Right atrium auricular region (tissue), 2 donors: ENCODE measurements at places on chromosomes 6 and 20.

DNA sequence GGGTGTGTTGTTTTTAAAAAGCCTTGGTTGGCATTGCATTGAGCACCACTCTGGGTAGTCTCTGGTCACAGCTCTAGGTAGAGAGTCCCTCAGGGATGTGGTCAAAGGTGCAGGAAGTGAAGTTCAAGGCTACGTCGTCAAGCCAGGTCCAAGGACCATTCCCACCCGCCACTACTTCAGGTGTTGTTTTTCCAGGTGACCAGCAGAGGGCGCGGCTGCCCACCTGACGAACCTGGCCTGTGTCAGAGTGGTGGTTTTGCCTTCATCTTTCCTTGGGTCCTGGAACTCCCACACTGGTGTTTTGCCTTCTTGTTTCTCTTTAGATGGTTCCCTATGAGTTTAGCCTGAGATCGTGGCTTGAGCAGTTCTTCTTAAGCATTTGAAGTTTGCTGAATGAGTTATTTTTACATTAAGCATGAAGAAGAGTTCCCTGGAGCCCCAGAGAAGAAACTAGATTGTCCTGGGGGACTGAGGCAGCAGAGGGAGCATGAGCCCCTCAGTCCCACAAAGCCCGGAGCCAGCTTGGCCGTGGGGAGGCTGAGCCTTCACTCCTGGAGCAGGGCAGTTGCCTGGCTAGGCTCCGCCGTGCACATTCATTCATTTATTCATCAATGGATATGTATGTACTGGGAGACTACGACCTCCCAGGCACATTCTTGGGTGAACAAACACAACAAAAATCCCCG, 5.6 kb upstream of the PHACTR3 start:
- DNase-seq, result no peak

DNA sequence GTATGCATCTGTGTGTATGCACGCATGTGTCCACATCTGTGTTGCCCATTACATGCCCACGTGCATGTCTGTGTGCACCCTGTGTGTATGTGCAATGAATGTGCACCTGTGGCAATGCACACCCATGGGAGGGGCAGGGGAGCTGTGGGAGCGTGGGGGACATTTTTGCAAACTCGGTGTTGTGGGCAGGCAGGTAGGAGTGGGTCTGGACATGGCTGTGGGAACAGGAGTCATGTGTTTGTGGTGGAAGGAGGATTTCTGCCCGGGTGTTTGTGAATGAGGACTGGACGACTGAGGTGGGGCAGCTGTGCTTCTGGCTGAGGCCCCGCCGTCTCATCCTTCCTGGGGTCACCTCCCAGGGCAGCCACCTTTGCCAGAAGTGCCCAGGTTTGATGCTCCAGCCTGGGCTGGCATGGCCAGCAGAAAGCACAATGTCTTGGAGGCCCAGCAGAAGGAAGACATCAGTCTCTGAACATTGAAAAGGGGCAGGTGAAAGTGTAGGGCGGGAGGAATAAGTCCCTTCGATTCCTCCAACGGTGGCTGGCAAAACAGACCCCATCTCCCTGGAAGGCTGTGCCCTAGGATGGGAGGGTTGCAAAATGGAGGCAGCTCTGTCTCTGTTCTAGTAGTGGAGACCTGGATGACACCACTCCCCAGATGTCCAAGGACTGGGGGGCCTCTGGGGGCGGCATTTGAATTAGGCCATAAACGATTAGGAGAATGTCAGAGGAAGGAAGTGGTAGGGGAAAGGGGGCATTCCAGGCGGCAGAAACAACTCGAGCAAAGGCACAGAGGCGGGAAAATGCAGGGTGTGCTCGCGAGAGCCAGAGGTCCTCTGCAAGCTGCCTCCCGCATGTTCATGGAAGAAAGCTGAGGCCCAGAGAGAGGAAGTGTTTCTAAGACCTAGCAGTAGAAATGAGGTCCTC, 19.1 kb upstream of the ARMC12 start:
- no peak for DNase-seq

- peak; percentile 69 for DNase-seq
These were observed 220.2 kb downstream of the ATXN1 start for GRCh38 chr6:16540804-16541752.

DNA sequence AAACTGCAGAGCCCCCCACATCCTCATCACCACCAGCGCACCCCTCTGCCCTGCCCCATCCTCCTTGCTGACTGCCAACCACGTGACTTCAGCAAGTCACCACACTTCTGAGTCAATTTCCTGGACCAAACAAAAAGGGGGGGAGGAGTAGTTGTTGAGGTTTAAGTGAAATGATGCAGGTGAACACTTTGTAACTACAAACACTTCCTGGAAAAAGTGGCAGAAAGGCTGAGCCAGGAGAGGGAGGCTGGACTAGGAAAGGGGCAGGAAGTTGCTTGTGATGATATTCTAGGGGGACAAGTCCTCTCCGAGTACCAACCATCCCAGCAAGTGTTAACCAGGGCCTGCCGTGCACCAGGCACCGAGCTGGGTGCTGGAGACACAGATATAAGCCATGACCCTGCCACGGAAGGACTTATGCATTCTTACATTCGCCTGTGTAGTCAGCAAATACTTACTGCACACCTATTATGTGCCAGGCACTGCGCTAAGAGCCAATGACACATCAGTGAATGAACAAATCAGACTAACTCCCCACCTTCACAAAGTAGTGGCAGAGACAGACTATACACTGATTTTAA, 67.3 kb downstream of the PREX1 start:
- no peak for DNase-seq

GRCh38 chr6:110874880-110875547, 429 bp downstream of the AMD1 start:
- no peak for DNase-seq

DNA sequence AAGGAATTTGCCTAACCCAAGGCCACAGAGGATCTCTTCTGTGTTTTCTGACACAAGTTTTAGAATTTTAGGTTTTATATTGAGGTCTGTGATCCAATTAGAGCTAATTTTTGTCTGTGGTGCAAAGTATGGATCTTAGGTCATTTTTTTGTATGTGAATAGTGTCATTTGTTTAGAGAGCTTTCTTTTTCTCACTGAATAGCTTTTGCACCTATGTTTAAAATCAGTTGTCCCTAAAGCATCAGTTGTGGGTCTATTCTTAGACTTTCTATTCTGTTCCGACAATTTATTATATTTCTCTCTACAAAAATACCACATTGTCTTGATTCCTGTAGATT, 341 bp upstream of the MCM9 start:
- DNase-seq, result no peak

DNA sequence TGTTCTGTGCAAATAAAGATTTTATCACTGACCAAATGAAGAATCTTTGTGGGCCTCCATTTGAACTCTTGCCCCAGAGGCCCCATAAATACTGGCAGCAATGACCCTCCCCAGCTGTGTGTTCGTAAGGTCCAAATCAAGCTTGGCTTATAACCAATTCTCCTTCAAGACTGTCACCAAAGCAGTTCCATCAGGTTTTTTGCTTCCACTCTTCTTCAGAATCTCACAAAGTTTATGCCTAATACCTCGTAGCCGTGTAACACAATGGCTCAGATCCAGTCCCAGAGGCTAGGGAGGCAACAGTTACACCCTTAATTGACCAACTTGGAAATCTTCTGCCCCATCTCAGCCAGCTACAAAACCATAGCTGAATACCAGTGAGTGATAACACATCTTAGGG, 120.5 kb downstream of the HIVEP2 start:
- DNase-seq, result no peak

GRCh38 chr6:154937306-154938220, 57.6 kb upstream of the TIAM2 start:
- DNase-seq, result no peak

DNA sequence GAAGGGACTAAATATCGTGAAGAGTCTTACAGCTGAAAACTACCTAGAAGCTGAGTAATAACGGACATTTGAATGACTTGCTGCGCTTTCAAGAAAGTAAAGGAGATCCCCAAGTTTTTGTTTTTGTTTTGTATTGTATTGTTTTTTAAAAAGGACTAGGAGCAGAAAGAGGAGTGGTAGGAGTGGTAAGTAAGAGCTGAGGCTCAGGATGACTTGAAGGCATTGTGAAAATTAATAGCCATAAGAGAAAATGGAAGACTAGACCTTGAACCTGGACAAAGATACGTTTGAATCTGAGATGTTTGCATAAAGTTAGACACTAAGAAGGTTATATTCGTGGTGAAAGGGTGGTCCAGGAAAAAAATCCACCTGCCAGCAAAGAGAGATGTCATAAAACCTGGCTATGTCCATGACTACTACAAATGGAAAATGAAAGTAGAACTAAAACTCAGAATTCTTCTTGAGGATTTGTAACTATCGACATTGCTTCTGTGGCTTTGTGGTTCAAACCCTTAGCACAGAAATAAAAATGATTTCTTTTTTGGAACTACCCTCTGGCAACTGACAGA, 824.8 kb upstream of the FLRT3 start:
- DNase-seq, result no peak

DNA sequence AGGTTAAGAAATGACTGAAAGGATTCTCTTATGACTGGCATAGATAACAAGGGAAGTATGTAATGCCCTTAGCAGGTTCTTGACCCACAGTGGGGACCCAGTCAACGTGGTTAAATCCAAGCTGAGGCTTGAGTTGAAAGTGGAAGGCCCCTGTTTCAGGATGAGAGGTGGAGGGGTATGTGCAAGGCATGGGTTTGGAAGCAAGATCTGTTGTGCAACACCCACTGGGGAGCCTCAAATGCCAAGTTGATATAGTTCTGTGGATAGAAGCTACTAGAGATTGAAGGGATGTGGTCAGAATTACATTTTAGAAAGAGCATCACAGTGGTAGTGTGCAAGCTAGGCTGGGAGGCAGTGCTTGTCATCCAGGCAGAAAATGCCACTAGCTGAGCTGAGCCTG, 5.1 kb downstream of the PABPC1L start:
- no peak for DNase-seq

GRCh38 chr6:56541741-56542360, 100.8 kb downstream of the DST start:
- DNase-seq, result no peak

GRCh38 chr6:80508885-80509630, 402.6 kb downstream of the BCKDHB start:
- no peak for DNase-seq

DNA sequence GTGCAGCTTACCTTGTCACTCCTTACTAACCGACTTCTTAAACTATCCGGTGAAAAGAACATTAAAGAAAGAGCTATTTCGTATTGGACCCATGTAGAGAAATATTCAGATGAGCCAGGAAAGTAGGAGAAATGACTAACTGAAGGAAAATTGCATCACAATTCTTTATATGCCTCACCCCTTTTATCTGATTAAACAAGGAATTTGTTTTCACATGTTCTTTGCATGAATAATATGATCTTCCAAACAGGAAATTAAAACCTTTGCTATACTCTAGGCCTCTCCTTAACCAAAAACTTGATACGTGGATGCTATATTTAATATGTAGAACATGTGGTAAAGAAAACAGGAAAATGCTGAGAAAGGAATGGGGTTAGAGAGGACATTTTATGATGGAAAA, 41.9 kb upstream of the LRRC1 start:
- no peak for DNase-seq

- DNase-seq, result no peak
These were observed 16.8 kb upstream of the SIRPG start for GRCh38 chr20:1674361-1674760.

- no peak for DNase-seq
These were observed 205.4 kb downstream of the PREX1 start for GRCh38 chr20:48622421-48622820.

GRCh38 chr20:53575481-53576194, 18.0 kb downstream of the ZNF217 start:
- peak; percentile 55 for DNase-seq

DNA sequence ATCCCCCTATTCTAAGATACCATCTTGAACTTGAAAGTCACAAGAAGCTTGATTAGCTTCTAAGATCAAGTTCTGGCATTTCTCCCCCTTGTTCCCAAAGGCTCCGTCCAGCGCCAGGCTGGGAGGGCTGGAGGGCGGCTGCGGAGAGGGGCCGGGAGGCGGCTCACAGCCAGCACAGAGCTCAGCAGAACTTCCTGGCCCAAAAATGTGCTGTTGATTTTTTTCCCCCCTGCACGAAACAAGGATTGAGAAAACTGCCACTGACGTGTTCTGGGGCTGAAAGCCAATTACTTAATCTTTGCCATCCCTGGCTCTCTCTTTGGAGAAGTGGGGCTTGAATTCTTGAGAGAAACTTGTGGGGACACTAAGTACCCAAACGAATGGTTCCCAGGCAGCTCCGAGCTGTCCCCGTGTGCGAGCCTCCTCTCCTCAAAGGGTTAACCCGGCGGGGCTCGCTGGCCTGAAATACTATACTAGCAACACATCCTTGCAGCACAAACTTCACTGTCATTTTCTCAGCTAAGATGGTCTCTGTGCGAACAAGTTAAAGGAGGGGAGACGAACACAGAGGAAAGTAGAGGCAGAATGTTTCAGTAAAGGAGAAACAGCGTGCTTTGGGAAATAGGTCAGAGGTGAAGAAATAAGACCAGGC, 452 bp downstream of the TRAF3IP2 start:
- peak; percentile 89 for DNase-seq

DNA sequence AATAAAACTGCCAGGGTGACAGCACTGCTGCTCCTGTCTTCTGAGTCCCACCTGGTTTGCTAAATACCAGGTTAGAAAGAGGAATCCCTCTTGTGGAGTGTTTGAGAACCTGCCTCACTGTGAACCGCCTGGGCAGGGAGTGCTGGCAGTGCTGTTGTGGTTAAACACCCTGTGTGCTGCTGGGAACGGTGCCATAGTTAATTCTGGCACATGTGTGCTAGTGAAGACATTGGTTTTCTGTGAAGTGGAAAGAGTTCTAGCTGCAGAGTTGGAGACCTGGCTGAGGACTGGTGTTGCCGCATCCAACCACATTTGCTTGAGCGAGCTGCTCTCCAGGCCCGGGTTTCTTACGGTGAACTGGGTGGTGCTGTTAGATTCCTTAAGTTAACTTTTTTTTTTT, 72.7 kb downstream of the IGF2R start:
- DNase-seq, result no peak

DNA sequence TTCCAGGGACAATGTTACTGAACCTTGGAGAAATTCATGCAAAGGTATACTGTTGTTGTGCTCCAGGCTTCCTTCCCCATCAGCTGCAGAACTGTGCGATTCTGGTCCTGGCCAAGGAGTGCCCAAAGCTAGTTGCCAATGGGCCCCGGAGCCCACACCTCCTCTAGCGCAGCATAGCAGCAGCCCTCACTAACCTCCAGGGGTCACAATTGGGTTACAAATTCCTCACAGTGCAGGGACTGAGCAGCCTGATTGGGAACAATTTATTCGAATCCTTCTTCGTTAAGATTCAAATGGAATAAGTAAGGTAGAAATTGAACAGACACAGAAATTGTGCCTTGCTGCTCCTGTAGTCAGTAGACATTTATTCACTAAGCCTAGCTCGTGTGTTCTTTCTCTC, 284.9 kb downstream of the PRKN start:
- no peak for DNase-seq

GRCh38 chr6:5096482-5096881, 11.3 kb downstream of the PPP1R3G start:
- DNase-seq, result no peak

GRCh38 chr6:33076406-33076934, 680 bp downstream of the HLA-DPB1 start:
- no peak for DNase-seq

GRCh38 chr6:49257549-49257948, 205.5 kb downstream of the MMUT start:
- DNase-seq, result no peak

GRCh38 chr6:34817446-34817845, 25.6 kb downstream of the BLTP3A start:
- no peak for DNase-seq
